ENCODE measurements at places on chromosomes 16 and 17.

DNA sequence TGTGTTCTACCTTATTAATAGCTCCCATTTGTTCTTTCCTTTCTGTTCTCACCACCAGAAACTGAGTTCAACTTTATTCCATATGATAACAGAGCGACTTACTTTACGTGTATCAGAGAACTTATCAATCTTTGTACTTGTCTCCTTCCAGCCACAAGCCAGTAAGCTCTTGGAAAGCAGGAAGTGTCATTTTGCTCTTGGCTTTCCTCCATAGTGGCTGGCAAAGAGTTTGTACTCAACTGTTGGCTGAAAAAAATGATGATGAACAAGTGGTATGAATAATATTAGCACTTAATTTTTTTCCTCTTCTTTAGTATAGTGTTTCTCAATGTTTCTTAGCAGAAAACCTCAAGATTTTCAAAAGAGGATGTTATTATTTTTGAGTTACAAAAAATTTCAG, 182.4 kb upstream of the TOM1L1 start:
- DNase-seq = no peak

DNA sequence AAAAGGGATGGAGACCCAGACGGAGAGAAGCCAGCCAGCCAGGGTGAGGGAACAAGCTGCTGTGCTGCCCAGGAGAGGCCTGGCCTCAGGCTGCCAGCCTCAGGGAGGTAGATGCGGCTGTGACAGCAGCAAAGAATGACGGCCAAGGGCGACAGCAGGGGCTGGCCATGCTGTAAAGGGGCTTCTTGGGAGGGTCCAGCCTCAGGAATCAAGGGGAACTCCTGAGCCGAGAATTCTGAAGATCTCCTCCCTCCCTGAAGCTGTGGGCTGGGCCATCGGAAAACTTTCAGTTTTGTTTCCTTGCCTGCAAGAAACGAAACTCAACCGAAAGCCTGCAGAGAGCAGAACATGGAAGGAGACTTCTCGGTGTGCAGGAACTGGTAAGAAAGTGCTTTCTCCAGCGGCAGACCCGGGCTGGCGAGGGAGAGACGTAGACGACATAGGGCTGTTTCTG, at the start of gene XAF1:
Gene XAF1 (plus strand): TSS at position 316 of the 454 bp plus-strand sequence. CDS start 33 bp downstream, at position 349.
- DNase-seq = no peak

- no peak for DNase-seq
Observed at GRCh38 chr16:81419806-81420205, 24.8 kb upstream of the CMIP start.

DNA sequence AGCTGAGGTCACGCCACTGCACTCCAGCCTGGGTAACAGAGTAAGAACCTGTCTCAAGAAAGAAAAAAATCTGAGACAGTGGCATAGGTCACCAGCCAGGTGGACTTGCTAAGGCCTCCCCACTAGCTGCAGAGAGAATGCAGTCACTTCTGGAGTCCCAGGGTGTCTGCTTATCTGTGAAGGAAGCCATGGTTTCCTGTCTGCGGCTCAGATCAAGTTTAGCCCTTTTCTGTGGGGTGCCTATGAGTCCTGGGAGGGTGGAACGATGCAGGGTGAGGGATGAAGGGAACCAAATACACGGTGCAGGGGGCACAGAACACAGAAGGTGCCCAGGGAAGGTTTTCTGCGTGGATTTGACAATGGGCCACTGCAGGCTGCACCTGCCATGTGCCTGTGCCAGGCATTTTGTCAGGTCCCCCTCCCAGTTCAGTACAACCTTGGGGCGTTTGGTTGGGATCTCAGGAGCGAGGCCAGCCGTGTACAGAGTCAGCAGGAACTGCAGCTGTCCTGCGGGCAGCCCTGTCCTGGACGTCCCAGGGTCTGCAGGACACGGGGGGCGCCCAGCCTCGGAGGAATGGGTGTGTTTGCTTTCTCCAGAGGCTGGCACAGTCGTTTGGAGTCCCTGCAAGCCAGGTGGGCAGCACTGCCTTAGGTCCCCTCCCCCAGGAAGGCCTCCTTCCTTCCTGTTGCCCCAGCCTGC, 41.8 kb downstream of the RAB11FIP4 start:
- no peak for DNase-seq

DNA sequence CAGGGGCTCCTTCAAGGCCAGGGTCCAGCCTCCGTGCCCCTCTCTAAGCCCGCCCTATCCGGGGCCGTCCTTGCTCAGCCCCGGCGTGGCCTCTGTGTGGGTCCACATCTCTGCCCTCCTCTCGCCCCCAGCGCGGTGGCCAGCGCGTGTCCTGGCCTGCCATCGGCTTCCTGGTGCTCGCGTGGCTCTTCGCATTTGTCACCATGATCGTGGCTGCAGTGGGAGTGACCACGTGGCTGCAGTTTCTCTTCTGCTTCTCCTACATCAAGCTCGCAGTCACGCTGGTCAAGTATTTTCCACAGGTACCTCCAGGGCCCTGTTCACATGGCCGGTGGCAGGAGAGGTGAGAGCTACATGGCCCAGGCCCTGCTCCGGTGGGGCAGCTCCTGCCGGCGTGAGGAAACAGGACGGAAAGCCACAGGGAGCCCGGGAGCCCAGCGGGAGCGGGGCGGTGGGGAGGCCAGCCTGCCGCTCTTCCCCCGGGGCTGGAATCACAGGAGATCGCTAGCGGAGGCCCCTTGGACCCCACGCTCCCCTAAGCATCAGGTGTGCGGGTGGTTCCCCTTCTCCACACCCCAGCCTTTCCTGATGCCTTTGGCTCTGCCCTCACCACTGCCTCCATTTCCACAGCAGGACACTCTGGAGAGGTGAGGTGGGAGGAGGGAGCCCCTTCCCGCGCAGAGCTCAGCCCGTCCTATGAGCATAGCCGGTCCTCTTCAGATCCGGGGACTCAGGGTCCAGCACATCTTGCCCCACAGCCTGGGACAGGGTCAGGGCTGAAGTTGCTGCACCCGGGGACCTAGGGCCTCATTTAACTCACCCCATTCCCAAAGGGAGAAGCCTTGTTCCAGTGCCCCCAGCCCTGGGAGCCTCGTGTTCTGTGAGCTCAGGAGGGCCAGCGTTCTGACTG, 10.2 kb downstream of the TAX1BP3 start:
- DNase-seq = no peak

DNA sequence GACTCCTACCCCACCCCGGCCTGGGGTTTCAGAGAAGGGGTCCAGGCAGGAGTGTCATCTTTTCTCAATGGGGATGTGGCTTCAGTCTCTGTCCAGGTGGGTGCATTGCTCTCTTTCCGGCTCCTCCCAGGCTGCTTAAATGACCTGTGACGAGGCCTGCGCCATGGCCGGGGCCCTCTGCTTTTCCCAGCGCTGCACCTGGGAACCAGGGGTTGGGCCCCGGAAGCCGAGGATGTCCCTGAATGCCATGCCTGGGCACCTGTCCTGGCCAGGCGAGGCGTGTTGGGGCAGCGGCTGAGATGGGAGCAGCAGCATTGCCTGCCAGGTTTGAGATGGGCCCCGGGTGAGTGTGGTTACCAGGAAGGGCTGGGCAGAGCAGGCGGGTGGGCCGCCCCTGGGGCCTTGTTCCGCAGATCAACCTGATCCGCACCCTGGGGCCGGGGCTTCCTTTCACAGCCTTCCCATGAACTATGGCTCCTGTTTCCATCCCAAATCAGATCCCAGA, 147.4 kb downstream of the SEC14L1 start:
- no peak for DNase-seq

GRCh38 chr17:17057057-17057551, 14.8 kb downstream of the MPRIP start:
- DNase-seq = no peak

DNA sequence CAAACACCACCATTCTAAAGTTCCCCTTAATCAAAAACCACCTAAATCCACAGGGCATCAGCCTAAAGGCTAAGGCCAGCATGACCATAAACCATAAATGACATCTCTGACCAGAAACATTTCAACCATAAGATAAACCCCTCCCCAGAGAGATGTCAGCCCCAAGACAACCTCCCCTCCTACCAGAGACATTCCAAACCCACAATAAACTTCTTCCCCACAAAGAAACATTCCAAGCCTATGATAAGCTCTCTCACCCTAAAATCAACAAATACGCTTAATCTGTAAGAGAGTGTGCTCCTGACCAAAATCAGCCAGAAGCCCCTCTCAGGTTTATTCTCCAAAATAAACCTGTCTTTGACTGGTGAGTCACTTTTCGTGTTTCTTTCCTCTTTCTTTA, 54.8 kb downstream of the SLFN5 start:
- no peak for DNase-seq

DNA sequence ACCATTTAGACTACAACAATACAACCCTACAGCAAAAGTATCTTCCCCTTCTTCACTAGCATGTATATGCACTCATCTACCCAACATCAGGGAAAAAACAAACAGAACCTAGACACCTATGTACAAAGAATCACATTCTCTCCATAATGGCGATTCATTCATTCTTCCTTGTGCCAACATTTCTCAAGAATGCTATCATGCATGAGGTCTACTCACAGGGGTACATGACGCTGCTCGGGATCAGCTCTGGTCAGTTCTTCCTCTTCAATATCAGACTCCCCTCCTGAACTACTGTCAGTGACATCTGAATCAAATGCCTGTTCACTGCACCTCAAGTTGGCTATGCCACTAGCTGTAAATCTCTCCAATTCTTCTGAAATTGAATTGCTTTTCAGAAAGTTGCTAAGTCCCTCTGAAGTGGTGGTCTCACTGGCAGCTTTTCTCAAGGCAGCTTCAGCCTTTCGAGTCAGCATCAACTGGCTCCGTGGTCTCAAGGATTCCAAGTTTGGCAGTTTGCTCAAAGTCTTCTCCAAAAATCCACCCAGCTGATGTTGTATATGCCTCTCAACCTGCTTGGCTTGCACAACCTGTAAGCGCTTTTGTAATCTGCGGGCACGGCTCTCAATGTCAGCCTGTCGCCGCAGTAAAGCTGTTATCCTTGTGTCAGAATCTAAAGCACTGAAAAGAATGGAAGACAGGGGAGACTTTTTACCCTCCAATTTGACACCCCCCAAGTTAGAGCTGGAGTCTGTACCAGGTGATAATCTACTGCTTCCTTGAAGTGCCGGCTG, 22.4 kb downstream of the KANSL1 start:
- DNase-seq = no peak

DNA sequence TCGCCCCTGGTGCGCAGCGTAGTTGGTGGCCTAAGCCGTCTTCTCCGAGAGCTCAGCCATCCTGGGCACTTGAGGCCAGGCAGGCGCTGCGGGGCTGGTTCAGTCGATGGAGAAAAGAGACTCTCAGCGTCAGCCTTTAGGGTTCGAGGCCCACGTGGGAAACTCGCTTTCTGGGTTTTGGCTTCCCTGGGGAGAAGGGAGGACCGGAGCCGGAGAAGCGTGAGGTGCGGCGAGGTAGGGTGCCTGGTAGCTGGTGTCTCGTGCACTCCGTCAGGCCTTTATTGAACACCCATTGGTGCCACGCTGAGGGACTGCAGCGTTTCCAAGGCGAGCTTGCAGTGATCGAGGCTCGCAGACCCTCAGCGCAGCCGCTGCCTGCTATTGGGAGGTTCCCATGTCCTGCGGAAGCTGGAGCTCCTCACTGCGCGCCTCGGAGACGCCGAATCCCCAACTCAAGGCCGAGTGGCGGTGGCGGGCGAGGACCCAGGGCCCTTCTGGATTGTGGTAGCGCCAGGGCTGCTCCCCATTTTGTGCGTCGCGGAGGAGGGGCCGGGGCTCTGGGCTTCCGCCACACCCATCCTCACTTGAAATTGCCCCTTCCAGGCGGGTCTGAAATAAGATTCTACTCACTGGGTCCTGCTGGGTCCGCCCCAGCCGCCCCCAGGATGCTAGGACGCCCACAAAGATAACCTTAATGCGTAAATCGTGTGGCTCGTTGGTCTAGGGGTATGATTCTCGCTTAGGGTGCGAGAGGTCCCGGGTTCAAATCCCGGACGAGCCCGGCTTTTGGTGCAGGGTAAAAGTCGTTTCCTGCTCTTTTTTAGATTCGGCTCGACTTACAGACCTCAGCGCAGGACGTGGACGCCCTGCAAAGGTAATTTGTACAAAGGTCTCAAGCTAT, 1.2 kb downstream of the OR1F1 start:
- DNase-seq = no peak

DNA sequence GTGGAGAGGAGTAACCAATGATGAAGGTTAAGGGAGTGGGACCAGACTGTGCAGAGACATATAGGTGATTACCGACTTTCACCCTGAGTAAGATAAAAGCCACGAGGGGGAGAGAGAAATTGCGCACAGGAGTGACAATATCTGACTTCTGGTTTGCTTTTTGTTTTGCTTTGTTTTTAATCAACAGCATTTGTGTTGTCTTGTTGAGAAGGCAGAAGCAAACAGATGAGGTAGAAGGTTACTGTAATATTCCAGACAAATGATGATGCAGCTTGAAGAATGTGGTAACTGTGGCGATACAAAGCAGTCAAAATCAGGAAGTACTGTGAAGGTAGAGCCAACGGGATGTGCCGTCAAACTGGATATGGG, 7.5 kb downstream of the PELP1 start:
- no peak for DNase-seq

- no peak for DNase-seq
Observed at GRCh38 chr17:47884905-47885730, 10.9 kb upstream of the SP2 start.

- no peak for DNase-seq
Observed at GRCh38 chr17:8146381-8147140, 5.6 kb downstream of the PER1 start.

GRCh38 chr17:74148901-74149596, 54.4 kb upstream of the RPL38 start:
- DNase-seq = no peak

DNA sequence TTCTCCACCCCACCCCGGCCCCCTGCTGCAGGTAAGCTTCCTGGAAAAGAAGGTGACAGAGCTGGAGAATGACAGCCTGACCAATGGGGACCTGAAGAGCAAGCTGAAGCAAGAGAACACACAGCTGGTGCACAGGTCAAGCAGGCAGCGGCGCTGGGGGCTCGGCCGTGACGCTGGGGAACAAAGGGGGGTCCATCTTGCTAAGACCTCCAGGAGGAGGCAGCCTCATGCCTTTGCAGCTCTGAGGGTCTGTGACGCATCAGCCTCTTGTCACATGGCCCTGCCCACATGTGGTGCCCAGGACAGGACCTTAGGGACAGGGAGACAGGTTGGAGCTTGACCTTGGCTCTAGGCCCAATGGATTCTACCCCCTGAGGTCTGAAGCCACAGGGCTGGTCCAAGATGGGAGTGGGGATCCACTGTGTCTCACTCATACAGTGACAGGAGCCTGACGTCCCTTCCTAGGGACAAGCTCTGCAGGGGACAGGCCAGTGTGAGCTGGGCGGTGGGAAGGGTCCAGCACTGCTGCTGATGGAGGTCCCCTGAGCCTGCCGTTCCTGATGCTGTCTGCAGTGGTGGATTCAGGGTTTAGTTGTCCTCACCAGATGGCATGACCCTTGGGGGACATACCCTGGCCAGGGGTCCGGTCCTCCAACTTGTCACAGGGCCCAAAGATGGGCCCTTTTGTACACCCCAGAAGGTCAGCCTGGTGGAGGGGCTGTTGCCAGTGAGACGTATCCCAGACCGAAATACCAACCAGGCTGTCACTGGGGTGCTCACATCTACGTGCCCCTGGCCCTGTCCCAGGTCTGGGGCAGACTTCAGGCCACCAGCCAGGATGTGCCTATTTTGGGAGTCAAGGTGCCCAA, 132.6 kb downstream of the RAB11FIP4 start:
- DNase-seq = no peak

GRCh38 chr17:76540381-76541300, 797 bp downstream of the PRCD start:
- no peak for DNase-seq

Measured in hematopoietic multipotent progenitor cell treated with erythropoietin and hydrocortisone succinate and interleukin-3 and kit ligand, for 15 days (in vitro differentiated cells).